Glomerular endothelial cell (primary cell): ENCODE measurements at places on chromosomes 16 and 17.

- DNase-seq = no peak
Observed at GRCh38 chr17:41549596-41550039, 21.5 kb upstream of the KRT19 start.

GRCh38 chr17:81483085-81483861, 29.3 kb downstream of the ACTG1 start:
- DNase-seq = no peak

DNA sequence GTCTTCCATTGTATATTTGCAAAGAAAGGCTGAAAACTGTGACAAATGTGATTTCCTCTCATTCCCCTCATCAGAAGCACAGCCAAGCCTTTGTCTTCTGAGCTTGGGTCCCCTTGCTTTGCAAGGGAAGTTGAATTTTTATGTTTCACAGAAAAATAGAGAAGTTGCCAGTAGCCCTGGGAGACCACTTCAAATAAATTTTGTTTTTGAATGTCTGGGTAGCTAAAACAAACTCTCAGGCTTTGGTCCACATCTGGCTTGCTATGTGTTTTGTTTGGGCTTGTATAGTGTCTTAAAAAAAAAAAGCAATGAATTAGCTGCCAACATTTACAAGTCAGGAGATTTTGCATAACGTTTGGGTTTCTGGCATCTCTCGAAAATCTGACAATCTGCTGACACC, 24.1 kb downstream of the PIK3R6 start:
- no peak for DNase-seq

- no peak for DNase-seq
Observed at GRCh38 chr16:89045181-89045815, 48.4 kb upstream of the ACSF3 start.

DNA sequence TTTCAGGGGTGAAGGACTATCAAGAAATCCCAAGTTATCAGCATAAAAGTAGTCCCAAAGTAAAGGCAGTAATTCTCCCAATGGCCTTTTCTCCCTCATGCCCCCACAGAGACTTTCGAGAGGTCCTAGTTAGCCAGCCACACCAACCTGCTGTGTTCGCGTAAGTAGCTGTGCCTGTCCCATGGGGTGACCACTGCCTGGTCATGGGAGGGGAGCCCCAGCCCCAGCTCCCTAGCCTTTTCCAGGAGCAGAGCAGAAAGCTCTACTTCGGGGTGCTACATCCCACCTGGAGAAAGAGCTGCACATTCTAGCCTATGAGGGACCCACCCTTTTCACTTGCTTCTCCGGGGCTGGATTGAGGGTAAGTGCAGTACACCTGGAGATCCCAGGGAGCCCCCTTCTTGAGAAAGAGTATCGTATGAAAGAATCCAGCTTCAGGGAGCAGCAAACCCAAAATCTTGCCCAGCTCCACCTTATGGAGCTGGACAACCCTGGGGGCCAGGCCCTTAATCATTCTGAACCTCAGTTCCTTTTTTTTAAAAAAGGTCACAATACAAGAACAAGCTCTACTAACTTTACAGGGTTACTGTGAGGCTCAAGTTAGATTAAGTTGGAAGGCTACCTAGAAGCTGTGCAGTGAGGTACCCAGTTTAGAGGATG, 8.6 kb upstream of the SOST start:
- DNase-seq = no peak

- DNase-seq = no peak
Observed at GRCh38 chr17:52202520-52203080, 44.1 kb upstream of the CA10 start.

GRCh38 chr16:12235110-12235509, 258.6 kb downstream of the SNX29 start:
- no peak for DNase-seq
